ENCODE measurements at places on chromosomes 3 and 15. TPM values are rescaled to one million over a fixed set of nuclear protein-coding genes. Genes with fewer than 3 reads are reported as not detected.
A peak's percentile ranks its signal among the peaks of the same experiment; 100 is the strongest.

DNA sequence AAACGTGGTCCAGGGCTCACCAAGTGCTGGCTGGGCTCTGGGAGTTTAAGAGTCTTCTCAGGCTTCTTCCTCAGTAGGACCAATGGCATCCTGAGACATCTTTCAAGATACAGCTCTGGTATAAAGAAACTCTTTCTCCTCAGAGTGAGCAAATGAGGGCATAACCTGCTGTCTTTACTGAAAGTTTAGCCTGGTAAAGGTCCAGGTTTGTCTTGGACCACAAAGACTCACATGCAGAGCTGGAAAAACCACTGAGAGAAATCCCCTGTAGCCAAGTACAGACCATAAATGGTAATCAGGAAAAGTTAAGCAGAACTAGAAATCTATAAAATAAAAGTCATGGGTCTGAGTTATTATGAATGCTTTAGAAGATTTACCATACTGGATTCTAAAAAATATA lies 23.1 kb downstream of the CD47 start:
- no peaks in the 10 kb centered on the region for H3K27me3 ChIP-seq
- no peak overlapping the region for H3K4me3 ChIP-seq
- no peak for DNase-seq
- no peaks in the 10 kb centered on the region for H3K36me3 ChIP-seq
- no peak overlapping the region for H3K27ac ChIP-seq

GRCh38 chr15:70055601-70056051 lies 42.1 kb downstream of the TLE3 start:
- H3K27ac ChIP-seq: no peak overlapping the region
- H3K4me1 ChIP-seq: no peaks in the 10 kb centered on the region
- peak; percentile 59 for DNase-seq
- peaks cover 99% of the 10 kb centered on the region for H3K36me3 ChIP-seq

DNA sequence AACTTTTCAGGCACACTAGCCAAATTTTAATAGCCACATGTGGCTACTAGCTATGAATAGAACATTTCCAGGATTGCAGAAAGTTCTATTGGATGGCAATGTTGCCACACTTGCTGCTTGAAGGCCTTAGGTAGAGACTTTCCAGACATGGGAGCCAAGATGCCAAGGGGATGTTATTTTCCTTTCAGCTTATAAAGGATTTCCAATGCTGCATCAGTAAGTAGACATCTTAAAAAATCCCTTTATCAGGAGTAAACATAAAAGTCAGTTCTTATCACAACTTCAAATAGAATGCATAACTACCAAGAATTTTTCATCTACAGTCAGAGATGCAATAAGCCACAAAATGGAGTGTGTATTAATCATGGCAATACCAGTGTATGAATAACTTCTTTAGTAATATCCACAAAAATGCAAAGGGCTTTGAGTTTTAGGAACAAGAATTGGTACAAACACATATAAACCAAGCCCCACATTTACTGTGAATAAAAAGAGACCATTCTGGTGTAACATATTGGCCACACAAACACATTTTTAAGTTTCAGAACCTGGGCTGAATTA lies 457.1 kb upstream of the ADAMTS9 start:
- no peak overlapping the region for H3K27ac ChIP-seq
- DNase-seq: no peak
- H3K4me3 ChIP-seq: no peak overlapping the region
- no peaks in the 10 kb centered on the region for H3K36me3 ChIP-seq
- H3K4me1 ChIP-seq: no peaks in the 10 kb centered on the region
- H3K27me3 ChIP-seq: no peaks in the 10 kb centered on the region

GRCh38 chr3:190697901-190698300 lies 164.6 kb downstream of the GMNC start:
- peaks cover 7% of the 10 kb centered on the region for H3K27me3 ChIP-seq
- H3K27ac ChIP-seq: no peak overlapping the region
- no peaks in the 10 kb centered on the region for H3K4me1 ChIP-seq
- DNase-seq: no peak
- no peaks in the 10 kb centered on the region for H3K36me3 ChIP-seq

DNA sequence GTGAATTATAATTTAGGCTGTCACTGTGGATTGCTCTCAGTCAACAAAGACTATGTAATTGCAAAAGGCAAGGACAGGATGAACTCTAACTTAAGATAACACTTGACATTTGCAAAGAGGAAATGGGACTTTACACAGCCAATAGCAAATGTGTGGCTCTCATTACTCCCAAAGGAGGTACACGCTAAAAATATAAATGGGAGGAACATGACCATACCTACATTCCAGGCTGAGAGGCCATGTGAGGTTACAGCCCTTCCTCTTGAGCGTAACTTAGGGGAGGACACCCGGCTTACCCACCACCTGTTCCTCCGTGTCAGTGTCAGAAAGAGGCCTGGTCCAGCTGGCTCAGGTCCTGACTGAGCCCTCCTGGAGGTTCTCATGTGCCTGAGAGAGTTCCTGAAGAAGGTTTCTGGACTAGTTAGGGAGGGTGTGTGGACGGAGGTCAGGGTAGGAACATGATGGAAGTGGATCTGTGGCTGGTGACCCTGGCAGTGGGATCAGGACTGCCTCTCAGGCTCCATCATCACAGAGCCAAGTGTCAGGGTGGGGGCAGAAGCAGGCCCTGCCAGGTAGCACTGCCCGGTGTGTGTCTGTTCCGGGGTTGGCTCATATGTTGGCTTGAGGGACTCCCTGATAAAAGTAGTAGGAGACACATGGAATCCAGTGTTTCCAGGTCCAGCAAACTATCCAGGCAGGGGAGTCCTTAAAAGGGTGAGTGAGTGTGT lies 7.9 kb downstream of the POPDC2 start:
- peaks cover 10% of the 10 kb centered on the region for H3K4me1 ChIP-seq
- no peaks in the 10 kb centered on the region for H3K27me3 ChIP-seq
- no peak overlapping the region for H3K27ac ChIP-seq
- DNase-seq: no peak
- no peak overlapping the region for H3K4me3 ChIP-seq
- no peaks in the 10 kb centered on the region for H3K36me3 ChIP-seq

- H3K27me3 ChIP-seq: no peaks in the 10 kb centered on the region
- H3K36me3 ChIP-seq: no peaks in the 10 kb centered on the region
- H3K4me1 ChIP-seq: no peaks in the 10 kb centered on the region
- H3K27ac ChIP-seq: no peak overlapping the region
- no peak for DNase-seq
These were observed 116.1 kb downstream of the KCNH8 start for GRCh38 chr3:19264424-19264823.

- DNase-seq: peak; percentile 66
- no peak overlapping the region for H3K27ac ChIP-seq
- H3K36me3 ChIP-seq: no peaks in the 10 kb centered on the region
- H3K4me1 ChIP-seq: peaks cover 78% of the 10 kb centered on the region
- H3K4me3 ChIP-seq: no peak overlapping the region
- H3K27me3 ChIP-seq: no peaks in the 10 kb centered on the region
These were observed 30.4 kb downstream of the BHLHE40 start for GRCh38 chr3:5009506-5010109.

GRCh38 chr3:134536781-134537180 lies 50.9 kb downstream of the CEP63 start:
- no peak overlapping the region for H3K27ac ChIP-seq
- no peaks in the 10 kb centered on the region for H3K27me3 ChIP-seq
- H3K36me3 ChIP-seq: peaks cover 25% of the 10 kb centered on the region
- H3K4me1 ChIP-seq: peaks cover 5% of the 10 kb centered on the region

GP5 gene
- polyA plus RNA-seq: 0.27 TPM

CCR1 gene
- 11.4 TPM for polyA plus RNA-seq
